ENCODE measurements at places on chromosomes 4 and X. TPM values are rescaled to one million over a fixed set of nuclear protein-coding genes. Genes with fewer than 3 reads are reported as not detected.
A peak's percentile ranks its signal among the peaks of the same experiment; 100 is the strongest.

CLOCK gene
- total RNA-seq = 6.3 TPM

LDB2 gene
- total RNA-seq = 16.5 TPM

CENPVL3 gene
- total RNA-seq = not detected

DNA sequence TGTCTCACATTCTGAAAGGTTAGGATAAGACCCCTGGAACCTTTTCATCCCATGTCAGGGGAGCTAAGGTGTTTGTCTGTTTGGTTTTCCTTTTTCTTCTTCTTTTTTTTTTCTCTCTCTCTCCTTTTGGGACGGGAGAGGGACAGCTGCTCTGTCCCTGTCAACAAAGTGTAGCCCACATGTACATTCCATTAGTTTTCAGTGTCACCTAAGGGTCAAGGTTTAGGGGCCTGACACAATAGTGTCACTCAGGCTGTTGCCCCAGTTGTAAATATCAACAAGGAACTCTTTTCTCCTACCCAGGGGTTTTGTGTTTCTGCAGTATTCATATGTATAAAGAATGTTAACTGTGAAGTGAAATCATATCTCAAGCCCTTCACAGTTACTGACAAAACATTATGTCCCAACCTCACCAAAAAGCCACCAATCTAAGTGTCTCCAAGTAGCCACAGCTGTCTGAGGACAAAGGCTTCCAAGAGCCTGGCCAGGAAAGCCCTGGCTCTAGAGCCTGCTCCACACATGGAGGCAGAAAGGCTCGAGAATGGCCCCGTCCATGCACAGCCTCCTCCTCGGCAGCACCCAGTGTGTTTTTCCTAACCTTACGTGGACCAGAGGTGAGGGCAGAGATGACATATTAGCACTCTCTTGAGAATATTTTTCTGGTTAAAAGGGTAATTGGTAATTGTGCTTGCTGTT, 9.4 kb downstream of the IRF2 start:
- no peak for DNase-seq

- DNase-seq = no peak
Measured at GRCh38 chr4:183503497-183504063, 1.3 kb upstream of the ING2 start.

DNA sequence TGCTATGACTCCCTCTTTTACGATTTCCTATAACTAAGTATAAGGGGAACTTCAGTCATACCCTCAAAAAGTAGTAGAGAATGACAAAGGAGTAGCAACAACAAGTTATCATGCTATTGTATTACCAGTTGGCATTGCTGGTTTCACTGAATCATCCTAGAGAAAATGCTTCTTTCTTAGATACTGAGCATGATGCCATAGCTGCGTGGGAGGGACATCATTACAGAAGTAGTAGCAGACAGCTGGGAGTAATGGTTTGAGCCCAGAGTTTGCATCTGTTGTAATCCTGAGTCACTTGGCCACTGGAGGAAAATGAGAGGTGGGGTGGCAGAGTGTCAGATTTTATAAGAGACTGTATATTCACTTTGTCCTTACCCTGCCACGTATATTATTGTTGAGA, 38.6 kb downstream of the MTMR1 start:
- no peak for DNase-seq

DNA sequence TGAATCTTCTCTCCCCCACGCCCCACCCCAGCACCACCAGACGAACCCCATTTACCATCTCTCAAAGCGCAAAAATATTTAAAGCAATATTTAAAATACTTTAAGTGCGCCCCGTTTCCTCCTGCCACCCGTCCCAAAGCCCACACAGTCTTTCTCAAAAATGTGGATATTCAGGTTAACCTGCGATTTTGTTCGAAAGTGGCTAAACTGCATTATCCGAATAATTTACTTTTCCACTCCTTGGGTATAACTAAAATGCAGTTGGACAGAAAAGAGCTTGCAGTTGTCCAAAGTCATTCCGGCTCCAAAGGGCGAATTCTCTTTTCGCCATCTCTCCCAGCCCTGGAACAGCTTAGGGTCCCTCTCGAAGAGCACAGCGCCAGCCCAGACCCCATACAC, 662 bp downstream of the SMIM43 start:
- no peak for DNase-seq

DNA sequence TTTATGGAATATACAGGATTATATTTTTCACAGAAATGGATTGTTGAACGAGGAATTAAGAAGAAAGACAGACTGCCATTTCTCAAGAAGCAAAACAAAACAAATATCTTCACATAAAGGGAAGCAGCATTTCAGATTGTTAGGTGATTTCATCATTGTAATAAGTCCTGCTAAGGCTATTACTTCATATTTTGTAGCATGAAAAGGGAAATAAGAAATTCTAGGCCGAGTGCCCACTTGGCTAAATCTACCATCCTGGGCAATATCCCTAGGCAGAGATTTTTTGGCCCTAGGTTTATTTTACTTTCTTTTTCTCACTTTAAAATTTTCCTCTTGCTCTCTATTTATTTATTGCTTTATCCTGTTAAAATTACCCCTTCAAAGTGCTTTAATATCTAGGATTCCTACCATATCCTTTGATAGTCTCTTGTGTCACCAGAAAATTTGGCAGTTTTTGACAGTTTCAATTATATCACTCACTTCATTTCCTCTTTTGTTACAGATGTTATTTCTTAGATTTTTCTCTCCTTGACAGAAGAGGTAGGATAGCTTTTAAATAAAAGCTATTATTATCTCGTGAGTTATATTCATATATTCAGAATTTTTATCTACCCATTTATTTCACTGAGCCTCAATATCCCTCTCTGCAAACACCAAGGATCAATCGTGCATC, 142.3 kb downstream of the PDGFC start:
- DNase-seq = no peak

- DNase-seq = peak; percentile 1
Measured at GRCh38 chrX:108439961-108440696, 491 bp downstream of the COL4A5 start.

DNA sequence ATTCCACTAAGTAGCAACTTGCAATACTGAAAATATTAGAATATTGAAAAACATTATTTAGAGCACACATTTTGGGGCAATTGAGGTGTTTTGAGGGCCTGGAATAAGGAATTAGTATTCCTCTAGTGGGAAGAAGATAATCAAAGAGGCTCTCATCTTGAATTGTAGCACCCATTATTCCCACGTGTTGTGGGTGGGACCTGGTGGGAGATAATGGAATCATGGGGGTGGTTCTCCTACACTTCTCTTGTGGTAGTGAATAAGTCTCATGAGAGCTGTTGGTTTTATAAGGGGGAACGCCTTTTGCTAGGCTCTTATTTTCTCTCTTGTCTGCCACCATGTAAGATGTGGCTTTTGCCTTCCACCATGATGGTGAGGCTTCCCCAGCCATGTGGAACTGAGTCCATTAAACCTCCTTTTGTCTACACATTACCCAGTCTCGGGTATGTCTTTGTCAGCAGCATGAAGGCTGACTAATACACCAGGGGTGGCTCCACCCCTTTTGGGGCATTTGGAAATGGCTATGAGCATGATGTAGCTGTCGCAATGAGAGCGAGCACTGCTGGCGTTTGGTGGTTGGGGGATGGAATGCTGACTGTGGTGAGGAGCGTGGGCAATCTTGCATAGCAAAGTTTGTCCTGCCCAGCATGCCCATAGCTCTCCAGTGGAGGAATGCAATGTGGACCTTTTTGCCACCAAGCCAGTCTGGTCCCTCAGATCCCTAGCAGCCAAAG, 308.2 kb downstream of the FRMPD4 start:
- no peak for DNase-seq

- no peak for DNase-seq
Measured at GRCh38 chr4:84710548-84710947, 127.6 kb downstream of the CDS1 start.

DNA sequence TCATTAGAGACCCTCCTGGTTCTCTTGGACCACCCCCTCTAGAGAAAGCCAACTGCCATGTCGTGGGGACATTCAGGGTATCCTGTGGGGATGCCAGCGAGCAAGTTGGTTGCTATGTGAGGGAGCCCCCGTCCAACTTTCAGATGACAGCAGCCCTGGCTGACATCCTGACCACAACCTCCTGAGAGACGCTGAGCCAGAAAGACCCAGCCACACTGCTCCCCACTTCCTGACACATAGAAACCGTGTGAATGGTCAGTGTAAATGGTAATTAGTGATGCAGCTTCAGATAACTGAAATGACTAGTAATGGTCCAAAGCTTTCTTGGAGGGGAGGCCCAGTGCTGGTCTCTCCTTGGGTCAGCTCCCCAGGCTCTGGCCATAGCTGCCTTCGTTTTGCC, 10.8 kb downstream of the CLCN4 start:
- no peak for DNase-seq

DNA sequence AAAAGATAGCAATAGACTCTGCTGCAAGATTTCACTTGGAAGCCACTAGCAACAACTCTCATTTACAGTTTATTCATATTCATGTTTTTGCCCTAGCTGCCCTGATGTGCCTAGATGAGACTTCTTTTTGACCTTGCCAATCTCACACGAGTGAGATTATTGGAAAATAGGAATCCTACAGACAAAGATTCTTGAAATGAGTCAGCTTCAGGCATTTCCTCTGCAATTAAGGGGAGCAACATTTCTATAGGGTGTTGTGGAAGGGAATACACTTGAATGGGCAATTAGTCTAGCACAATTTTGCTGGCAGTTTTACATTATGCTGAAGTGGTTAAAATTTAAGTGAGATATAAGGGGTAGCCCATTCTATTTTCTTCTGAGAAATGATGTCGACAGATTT, 217.0 kb upstream of the FAT4 start:
- DNase-seq = no peak

- no peak for DNase-seq
Measured at GRCh38 chr4:40540800-40541199, 88.9 kb downstream of the RBM47 start.

DNA sequence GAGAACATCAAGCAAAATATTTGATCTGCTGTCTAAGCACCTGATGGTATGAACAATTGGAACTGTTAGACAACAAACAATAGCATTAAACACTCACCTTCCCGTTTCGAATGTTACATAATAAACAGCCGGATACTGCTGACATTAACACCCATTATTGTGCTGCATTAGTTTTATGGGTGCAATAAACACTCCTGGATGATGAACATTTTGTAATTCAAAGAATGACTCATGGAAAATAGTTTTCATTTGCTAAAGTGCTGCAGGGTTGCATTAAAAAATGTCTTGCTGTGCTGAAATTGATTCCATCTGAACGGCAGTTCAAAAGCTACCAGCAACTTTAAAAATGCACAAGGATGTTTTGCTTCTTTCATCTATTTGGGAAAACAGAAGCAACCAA, 100.8 kb upstream of the SORBS2 start:
- DNase-seq = no peak

DNA sequence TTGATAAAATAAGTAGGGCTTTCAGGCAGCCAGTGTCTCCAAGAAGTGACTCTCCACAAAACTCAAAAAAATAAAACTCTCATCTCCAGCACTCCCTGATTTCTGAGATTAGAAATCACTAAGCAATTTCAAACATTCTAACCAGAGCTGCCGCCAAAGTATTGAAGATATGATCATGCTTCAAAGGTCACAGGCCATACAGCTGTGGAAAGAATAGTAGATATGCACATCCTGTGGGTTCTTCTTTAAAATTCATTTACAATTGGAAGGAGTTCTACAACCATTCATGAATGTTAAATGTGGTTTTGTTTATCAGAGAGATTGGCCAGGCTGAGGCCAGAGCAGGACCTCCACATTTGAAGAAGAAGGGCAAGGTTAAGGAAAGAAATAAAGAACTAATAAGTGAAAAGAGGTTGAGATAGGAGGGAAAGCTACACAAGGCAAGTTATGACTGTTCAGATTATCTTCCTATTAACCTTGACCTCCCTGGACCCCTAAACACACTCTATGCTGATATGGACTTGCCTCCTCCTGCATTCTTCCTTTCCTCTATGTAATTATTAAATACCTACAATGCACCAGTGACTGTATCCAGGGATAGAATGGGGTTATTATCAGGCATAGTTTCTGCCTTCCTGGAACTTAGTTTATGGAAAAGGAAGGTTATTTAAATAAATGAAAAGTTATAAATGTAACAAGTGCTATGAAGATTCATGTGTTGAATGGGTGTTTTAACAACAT, 56.4 kb downstream of the USP38 start:
- DNase-seq = no peak

GRCh38 chr4:74855879-74856278, 61.6 kb upstream of the BTC start:
- DNase-seq = no peak

DNA sequence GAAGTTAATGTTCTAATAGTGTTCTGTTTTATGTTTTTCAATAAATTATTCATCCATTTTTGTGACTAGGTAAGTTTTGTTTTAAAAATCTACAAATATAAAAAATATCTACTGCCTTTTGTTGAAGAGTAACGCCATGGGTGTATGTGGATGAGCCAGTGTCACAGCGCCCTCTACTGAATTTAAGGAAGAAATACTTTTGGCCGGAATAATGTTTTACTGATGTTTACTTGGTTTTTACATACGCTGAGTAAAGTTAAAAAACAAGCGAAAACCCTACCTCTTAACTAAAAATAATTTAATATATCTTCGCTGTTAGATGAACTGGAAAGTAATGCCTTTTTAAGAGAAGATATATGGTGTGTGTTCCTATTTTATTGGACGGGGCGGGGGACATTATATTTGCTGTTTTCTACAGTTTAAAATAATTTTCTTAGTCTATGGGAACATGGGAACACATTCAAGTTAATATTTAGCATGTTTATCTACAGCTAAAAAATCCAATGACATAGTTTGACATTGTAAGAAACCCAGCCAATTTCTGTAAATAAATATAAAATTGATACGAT, 86.1 kb downstream of the CPE start:
- DNase-seq = peak; percentile 18

DNA sequence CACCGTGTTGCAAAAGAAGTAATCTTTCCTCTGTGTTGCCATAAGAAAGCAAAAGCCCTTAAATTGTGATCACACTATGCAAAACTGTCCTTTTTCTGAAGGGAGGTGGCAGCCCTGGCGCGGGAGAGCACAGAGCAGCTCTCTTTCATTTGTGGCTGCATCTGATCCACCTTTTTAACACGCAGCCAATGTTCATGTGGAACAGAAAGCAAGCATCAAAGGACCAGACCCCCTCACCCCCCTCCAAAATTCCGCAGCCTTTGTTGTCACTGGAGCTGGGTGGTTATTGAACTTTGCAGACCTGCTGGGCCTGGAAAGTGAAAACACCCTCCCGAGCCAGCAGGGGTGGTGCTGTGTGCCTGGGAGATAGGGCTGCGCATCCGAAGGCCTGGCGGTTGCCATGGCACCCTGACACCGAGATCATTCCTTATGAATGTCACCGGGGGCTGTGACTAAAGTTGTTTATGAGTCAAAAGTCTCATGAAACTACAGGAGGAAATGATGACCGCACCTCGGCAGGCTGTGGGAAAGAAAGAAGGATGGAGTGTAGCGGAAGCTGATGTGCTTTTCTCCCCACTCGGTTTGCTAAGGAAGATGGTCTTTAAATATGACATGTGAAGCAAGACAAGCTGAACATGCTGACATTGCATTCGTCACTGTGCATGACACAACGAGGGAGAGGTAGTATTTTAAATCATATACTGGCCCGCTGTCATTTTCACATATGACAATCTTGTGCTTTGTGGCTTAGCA, 367.4 kb downstream of the UNC5C start:
- no peak for DNase-seq

All from body of pancreas (tissue), 4 donors.